ENCODE measurements at places on chromosomes 1 and 21.

DNA sequence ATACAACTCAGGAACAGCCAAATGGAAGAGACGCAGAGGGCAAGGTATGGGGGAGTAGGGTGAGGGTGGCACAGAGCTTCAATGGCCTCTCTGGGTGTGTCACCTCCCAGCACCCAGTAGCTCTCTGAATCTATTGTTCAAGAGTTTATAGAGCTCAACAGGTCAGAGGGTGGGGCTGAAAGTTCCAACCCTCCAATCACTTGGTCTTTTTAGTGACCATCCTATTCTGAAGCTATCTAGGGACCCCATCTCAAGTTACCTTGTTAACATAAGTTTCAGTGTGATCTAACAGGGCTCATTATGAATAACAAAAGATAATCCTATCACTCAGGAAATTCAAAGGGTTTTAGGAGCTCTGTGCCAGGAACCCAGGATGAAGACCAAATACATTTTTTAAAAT, 31.2 kb upstream of the ZNF697 start:
- DNase-seq = no peak

DNA sequence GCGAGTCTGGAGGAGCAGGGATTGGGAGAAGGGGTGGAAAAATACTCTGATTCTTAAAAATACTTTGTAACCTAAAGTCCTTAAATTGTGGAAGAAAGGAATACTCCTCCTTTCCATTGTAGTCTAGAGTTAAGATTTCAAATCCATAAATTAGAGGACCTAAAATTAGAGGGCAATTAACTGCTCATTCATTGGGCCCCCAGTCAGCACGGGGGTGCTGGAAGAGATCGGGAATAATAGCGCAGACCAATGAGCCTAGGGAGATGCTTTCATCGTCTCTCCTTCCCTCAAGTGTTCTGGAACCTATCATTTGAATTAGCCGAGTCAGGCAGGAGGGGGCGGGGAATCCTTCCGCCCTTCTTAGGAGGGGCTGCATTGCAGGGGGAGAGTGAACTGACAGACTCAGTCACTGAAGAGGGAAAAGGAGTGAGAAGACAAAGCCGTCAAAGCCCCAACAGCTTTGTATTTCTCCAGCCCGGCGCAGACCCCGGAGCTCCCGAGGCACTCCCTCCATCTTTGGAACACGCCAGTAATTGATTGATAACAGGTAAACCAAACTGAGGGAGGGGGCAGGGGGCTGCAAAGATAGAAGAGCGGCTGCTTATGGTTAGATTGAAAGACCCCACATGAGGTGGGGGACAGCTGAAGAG, at the start of gene MLLT11:
Gene MLLT11 (plus strand): TSS at position 391 of the 650 bp plus-strand sequence. CDS start 6,828 bp downstream, outside the sequence.
- no peak for DNase-seq

DNA sequence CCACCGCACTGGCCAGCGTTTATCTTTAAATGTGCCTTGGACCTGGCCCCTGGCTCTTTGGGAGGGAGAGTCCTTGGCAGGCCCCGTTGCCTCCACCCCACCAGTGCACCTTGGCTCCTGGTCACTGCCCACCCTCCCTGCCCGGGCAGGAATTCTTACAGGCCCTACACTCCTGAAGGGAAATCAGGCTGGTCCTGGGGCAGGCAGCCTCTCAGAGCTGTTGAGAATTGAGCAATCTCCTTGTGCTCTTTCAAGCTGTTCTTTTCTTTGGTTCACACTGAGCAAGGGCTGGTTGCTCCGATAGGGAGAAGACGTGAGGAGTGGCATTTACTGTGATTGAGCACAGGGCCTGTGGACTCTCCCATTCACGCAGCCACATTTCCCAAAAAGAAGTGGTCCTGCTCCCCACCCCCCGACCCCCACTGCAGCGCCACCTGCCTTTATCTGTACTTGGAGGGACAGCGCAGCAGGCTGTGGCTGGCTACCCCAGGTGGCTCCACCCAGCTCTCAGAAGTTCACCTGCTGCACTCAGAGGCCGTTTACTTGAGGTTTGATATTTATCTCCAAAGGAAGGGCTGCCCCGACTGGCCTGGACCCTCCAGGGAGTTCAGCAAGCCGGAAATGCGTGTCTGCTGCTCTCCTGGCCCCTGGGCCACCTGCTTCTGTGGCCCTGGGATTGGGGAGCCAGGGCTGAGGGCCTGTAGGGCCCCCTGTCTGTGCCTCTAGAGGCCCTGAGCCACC, 47.8 kb downstream of the SKI start:
- no peak for DNase-seq

GRCh38 chr1:115506924-115507589, 134.7 kb upstream of the VANGL1 start:
- DNase-seq = no peak

DNA sequence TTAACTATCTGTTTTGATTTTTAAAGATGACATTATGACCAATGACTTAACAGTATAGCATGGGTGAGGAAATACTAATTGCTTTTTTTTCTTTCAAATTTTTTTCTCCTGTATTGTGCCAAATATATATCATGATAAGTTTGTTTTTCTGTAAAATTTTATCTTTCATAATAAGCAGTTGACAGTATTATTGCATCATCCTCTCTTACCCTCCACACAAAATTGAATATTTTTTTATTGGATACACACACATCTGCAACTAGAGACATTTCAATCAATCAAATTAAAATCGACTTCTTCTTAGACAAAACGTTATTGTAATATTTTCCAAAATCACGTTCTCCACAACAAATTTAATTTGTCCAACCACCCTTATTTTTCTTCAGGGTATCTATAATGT, 330.4 kb upstream of the BRINP3 start:
- DNase-seq = no peak

DNA sequence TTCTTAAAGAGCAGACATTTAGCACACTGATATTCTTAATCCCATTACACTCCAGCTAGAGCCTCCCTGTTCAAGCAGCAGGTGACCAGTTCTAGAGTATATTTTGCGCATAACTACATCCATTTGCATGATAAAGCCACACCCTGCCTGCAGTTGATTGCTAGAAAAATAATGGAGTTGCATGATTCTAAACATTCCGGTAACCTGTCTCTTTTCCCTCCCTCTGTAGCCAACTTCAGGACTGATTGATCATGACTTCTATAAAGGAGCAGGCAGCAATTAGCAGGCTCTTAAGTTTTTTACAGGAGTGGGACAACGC, 14.9 kb downstream of the ARMH1 start:
- no peak for DNase-seq

- DNase-seq = no peak
These were observed 198.6 kb upstream of the JUN start for GRCh38 chr1:58982259-58982998.

Measured in T1000 (cell line).